Lung (tissue), 17 donors: ENCODE measurements at places on chromosomes 12 and 14. TPM values are rescaled to one million over a fixed set of nuclear protein-coding genes. Genes with fewer than 3 reads are reported as not detected.

KCNH5 gene
- total RNA-seq = 0.40 TPM

OTOGL gene
- 0.71 TPM for total RNA-seq

ANG gene
- 14.0 TPM for total RNA-seq

PDZRN4 gene
- 0.37 TPM for total RNA-seq

PRKD1 gene
- 20.9 TPM for total RNA-seq

C1R gene
- 268 TPM for total RNA-seq

RTL1 gene
- total RNA-seq = 0.09 TPM

TSPAN19 gene
- 17.1 TPM for total RNA-seq

NINJ2 gene
- total RNA-seq = 5.8 TPM

KERA gene
- total RNA-seq = 0.26 TPM

GRCh38 chr12:121576851-121577391 lies 3.9 kb downstream of the KDM2B start:
- peak; percentile 25 for DNase-seq

- DNase-seq = peak; percentile 90
These were observed 11.7 kb upstream of the INF2 start for GRCh38 chr14:104677512-104678332.

GRCh38 chr14:78399316-78399889 lies 229.2 kb downstream of the NRXN3 start:
- DNase-seq = peak; percentile 31

- no peak for DNase-seq
These were observed 97.5 kb upstream of the MDM1 start for GRCh38 chr12:68429696-68430095.

GRCh38 chr12:13163868-13164635 lies 32.5 kb upstream of the EMP1 start:
- DNase-seq = no peak

GRCh38 chr12:10404798-10405197 lies 4.8 kb downstream of the KLRC4 start:
- DNase-seq = no peak

DNA sequence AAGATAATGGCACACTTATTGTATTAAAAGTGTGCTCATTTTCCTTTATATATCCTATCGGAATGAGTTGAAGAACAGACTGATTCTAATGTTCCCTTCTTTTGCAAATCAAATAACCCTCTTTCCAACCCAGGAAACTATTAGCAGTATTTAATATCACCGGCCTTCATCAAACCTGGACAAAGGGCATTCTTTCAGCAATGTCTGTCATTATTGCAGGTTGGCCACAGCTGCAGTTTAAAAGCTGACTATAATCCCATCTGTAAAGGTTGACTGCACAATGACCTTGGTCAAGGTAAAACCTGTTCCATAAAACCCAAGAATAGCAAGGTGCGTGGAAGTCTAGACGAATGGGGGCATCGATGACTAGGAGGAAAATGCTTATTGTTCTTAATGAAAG lies 472.3 kb upstream of the SOX5 start:
- DNase-seq = no peak

- DNase-seq = no peak
These were observed 149.6 kb upstream of the DYRK2 start for GRCh38 chr12:67498991-67499390.

DNA sequence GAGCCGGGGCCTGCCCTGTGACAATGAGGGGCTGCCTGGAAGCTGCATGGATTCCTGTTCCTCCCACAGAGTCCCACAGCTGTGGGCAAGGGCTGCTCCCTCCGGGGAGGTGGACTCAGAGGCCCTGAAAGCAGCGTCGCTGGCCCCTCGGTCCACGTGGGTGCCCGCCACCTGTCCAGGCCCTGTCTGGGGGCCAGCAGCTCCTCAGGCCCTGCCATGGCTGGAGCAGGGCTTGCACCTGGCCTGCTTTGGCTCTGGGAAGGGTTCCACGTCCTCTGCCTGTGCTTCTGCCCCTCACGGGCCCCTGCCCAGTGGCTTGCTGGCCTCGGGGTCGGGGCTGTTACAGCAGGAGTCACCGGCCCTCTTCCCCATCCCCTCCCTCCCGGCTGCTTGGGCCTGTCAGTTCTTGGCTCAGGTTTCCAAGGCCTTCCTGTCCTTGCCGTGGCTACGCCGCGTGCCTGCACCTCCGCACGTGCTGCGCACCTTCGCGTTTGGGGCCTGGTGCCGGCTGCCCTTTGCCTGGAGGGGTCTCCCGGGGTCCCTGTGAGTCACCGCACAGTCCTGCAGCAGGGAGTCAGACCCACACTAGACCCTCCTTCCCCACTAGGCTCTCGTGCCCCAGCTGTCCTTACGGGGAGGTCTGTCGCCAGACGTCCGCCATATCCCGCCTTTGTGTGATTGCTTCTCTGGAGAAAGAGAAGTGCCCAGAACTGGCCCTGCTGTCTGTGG lies 5.8 kb downstream of the FBRSL1 start:
- DNase-seq = no peak

GRCh38 chr14:104550340-104550860 lies 29.2 kb upstream of the C14orf180 start:
- no peak for DNase-seq

DNA sequence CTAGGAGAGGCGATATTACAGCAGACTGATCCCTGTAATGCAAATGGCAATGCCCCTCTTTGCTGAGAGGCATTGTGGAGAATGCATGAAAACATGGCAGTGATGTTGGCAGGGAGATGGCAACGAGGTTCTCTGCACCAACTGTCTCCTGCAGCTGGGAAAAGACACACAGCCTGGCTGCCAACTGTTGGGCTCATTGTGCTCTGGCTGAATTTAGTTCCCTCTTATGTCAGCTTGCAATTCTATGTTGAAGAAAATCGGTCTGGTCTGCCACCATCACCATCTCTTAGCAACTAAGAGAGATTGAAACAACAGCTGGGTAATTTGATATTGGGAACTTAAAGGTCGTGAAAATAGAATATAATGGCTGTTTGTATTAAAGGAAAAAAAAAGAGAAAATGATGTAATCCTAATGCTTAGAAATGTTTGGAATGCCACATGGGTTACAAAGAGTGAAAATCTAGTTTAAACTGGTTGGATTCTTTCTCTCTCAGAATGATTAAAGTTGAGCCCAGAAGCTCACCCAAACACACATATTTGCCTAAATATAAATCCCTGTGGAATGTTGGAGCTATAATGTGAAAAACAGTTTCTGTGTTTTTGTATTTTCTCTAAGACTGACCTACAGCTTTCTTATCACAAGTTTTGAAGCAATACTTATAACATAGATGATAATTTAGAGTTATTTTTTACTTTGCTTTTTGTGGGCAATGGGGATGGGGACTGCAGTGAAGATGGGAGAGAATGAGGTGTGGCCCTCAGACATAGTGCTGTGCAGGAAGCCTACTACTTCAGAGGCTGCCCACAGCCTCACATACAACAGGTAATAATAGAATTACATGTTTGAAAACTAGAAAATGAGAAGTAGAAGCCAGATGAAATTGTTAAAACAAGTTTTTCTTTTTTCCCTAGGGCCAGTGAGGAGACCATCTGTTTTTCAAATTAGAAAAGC lies 143.7 kb downstream of the AKAP6 start:
- peak; percentile 80 for DNase-seq

- DNase-seq = no peak
These were observed 504.3 kb downstream of the SLC16A7 start for GRCh38 chr12:60100160-60100559.

- no peak for DNase-seq
These were observed 159.5 kb downstream of the FOXG1 start for GRCh38 chr14:28926122-28926521.

- DNase-seq = no peak
These were observed 285.8 kb downstream of the NRXN3 start for GRCh38 chr14:78455896-78456435.

- DNase-seq = peak; percentile 38
These were observed 1.3 kb downstream of the NKX2-8 start for GRCh38 chr14:36580856-36581831.

DNA sequence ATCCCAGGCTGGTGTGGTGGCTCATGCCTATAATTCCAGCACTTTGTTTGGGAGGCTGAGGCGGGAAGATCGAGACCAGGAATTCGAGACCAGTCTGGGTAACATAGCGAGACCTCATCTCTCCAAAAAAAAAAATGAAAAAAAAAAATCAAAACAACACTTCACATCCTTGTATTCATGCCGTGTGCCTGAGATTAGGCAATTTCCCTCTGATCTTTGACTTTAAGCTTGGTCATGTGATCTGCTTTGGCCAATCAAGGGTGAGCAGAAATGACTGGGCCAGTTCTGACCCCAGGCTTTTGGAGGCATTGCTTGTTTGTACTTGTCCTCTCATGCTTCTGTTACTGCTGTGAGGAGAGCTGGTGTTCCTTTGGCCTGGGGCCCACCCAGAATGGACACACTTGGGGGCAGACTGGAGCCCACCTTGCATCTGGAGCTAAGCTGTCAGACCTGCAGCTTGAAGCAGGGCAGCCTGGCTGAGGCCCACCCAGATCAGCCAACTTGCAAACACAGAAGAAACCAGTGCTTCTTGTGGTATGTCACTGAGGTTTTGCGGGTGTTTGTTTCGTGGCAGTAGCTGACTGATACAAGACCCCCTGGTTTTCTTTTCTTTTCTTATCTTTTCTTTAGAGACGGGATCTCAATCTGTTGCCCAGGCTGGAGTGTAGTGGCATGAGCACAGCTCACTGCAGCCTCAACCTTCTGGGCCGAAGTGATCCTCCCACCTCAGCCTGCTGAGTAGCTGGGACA lies 29.7 kb upstream of the TBX3 start:
- no peak for DNase-seq

- no peak for DNase-seq
These were observed 28.2 kb downstream of the TTC7B start for GRCh38 chr14:90788031-90788430.

GRCh38 chr12:98519257-98519907 lies 4.0 kb downstream of the TMPO start:
- no peak for DNase-seq

DNA sequence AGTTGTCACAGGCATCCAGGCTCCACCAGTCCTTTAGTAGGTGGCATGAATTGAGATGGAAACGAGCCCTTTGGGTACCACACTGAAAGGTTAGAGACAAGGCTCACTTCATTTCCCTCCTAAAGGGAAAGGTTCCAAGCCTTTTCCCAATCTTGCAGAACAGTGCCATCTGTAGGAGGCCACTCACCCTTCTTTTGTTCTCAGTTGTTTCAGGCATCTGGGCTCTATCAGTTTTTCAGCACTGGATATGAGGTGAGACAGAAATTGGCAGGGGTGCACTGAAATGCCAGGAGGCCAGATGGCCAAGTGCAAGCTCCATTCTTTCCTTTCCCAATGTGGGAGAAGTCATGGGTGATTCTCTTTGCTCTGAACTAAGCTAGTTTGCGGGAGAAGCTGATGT lies 15.2 kb downstream of the FBXO33 start:
- no peak for DNase-seq

GRCh38 chr12:89481213-89481914 lies 43.2 kb downstream of the GALNT4 start:
- no peak for DNase-seq

- DNase-seq = no peak
These were observed 50.5 kb upstream of the FBRSL1 start for GRCh38 chr12:132439333-132439904.

DNA sequence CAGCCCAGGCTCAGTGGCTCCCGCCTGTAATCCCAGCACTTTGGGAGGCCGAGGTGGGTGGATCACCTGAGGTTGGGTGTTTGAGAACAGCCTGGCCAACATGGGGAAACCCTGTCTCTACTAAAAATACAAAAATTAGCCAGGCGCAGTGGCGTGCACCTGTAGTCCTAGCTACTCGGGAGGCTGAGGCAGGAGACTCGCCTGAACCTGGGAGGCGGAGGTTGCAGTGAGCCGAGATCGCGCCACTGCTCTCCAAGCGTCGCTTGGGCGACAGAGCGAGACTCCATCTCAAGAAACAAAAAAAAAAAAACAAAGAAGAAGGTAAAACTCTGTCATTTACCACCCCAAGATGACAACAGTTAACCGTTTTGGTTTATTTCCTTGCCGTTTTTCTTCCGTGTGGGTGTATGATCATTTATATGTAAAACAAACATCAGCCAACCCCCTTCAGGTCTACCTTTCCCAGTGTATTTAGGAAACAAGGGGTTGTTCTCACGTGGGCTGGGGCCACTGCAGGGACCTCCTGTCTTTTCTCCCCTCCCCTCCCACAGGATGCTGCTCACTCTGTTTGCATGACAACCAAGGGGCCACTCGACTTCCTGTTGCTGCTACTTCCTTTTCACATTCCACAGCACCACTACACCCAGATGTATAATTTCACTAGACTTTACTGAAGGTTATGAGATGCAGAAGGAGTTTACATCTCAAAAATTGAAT lies 13.6 kb downstream of the TTC9 start:
- peak; percentile 44 for DNase-seq

GRCh38 chr12:91367234-91367849 lies 184.7 kb upstream of the DCN start:
- DNase-seq = no peak

DNA sequence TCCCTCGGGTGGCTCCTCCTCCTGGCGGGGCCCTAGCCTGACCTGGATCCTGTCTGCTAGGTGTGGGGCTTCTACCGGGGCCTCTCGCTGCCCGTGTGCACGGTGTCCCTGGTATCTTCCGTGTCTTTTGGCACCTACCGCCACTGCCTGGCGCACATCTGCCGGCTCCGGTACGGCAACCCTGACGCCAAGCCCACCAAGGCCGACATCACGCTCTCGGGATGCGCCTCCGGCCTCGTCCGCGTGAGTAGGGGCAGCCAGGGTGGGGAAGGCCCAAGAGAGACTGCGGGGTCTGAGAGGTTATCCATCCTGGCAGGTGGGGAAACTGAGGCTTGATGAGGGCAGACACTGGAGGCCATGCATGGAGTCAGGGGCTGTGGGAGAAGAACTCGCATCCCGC lies 4.0 kb downstream of the SLC25A47 start:
- DNase-seq = no peak

GRCh38 chr14:96249029-96249428 lies 7.0 kb upstream of the BDKRB1 start:
- DNase-seq = peak; percentile 75

GRCh38 chr12:77384941-77385340 lies 319.6 kb upstream of the E2F7 start:
- no peak for DNase-seq

- DNase-seq = peak; percentile 68
These were observed 85.5 kb upstream of the FZD10 start for GRCh38 chr12:130076752-130077151.

- no peak for DNase-seq
These were observed 109.7 kb downstream of the SCARB1 start for GRCh38 chr12:124753993-124754392.

DNA sequence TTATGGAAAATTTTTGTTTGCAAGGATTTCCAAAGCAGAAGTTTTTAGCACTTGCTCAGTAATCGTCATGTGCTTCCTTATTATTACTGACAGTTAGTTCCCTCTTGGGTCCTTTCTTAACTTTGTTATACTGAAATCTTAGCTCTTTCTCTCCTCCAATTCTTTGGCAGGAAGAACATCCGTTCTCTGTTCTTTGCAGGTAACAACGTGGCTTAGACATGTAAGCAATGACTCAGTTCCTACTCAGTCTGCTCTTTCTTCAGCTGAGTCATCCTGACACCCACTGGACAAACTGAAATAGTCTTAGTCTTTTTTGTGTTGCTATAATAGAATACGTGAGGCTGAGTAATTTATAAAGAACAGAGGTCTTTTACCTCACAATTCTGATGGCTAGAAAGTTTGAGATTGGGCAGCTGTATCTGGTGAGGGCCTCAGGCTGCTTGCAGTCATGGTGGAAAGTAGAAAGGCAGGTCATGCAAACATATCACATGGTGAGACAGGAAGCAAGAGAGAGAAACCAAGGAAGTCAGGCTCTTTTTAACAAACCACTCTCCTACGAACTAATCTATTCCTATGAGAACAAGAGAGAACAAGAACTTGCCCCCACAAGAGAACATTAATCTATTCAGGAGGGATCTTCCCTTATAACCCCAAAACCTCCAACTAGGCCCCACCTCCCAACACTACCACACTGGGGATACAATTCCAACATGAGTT lies 49.2 kb downstream of the TESPA1 start:
- DNase-seq = no peak

GRCh38 chr12:114604606-114605005 lies 79.4 kb downstream of the TBX3 start:
- DNase-seq = no peak
